ENCODE measurements at places on chromosomes 13 and 19.

DNA sequence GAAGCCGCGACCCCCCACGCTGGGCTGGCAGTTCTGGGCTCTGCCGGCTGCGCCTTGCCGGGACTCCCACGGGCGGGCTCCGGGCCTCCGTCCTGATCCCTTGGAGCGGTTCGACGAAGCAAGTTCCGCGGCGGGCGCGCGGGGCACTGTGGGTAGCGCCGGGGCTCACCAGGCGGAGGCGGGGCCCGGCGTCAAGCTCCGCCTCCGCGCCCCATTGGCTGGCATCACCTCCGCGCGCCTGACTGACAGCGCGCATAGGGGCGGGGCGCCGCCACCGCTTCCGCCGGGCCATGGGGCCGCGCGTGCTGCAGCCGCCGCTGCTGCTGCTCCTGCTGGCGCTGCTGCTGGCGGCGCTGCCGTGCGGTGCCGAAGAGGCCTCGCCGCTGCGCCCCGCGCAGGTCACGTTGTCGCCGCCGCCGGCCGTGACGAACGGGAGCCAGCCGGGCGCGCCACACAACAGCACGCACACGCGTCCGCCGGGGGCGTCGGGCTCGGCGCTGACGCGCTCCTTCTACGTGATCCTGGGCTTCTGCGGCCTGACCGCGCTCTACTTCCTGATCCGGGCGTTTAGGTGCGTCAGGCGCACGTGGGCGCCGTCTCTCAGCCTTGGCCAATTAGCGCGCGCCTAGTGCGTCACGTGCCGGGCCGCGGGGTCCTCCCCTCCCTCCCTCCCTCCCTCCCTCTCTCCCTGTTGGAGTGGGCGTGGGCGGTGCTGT is at the start of gene FAM174C:
FAM174C (plus strand) TSS at position 271 of the 716 bp plus-strand sequence; CDS start at position 291, 20 bp downstream.
- peak; percentile 94 for DNase-seq

GRCh38 chr13:27001705-27002104 is 169.9 kb downstream of the USP12 start:
- DNase-seq: no peak

DNA sequence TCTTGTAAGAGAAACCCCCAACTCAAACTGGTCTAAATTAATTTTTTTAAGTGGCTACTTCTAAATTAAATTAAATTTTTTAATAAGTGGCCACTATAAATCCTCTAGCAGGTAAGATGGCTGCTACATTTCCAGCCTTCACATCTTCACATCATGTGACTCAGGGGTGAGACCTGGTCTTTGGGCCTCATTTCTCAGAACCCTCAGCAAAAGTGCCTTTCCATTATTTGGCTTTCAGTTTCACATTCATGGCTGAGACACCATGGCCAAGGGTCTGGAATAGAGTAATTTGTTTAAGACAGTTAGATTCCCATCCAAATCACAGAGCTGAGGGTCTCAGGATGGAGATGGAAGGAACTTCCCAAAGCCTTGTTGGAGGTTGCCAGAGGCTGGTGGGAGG is 47.5 kb downstream of the DCT start:
- no peak for DNase-seq

DNA sequence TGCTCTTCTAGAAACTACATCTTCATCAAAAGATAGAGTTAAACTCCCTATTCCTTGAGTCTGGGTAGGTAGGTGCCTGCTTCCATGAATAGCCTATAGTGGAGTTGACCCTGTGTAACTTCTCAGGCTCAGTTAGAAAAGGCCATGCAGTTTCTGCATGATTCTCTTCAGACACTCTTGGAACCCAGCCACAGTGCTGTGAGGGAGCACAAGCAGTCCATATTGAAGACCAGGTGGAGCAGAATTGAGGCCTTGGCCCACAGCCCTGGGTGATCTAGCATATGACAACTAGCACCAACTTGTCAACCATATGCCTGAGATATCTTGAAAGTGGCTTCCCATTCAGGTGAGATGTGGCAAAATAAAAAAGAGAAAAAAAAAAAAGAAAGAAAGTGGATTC is 10.3 kb upstream of the PAN3 start:
- no peak for DNase-seq

DNA sequence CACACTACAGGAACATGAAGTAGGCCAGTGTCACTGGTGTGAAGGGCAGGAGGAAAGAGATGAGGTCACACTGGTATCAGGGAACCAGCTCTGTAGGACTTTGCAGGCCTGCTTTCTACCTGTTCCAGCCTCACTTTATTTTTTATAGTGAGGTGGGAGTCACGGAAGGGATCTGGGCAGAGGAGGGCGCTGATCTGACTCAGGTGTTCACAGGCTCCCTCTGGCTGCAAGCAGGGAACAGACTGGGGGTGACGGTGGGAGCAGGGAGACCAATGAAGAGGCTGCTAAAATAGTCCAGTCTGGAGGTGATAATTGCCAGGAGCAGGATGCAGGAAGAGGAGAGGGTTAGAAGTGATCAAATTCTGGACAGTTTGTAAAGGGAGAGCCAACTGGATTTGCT is 2.8 kb downstream of the THAP8 start:
- DNase-seq: no peak

- no peak for DNase-seq
Measured at GRCh38 chr19:38478273-38478971, 44.9 kb downstream of the RYR1 start.

DNA sequence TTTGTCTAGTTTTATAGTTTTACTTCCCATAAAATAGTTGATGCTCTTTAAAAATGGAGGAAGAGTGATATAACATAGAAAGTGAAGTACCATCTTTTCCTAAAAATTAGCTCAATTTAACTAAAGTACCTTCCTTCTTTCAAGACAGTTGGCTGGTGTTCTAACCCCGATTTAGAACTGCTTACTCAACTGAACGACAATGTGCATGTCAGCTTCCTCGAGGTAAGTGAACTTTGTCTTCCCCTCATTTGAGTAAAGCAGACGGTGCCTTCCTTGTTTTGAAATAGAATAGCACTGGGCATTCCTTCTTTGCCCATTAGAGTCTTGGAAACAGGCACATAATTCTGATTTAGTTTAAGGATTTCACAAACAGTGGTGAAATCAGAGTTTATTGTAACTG is 1519.2 kb downstream of the EFNB2 start:
- no peak for DNase-seq

DNA sequence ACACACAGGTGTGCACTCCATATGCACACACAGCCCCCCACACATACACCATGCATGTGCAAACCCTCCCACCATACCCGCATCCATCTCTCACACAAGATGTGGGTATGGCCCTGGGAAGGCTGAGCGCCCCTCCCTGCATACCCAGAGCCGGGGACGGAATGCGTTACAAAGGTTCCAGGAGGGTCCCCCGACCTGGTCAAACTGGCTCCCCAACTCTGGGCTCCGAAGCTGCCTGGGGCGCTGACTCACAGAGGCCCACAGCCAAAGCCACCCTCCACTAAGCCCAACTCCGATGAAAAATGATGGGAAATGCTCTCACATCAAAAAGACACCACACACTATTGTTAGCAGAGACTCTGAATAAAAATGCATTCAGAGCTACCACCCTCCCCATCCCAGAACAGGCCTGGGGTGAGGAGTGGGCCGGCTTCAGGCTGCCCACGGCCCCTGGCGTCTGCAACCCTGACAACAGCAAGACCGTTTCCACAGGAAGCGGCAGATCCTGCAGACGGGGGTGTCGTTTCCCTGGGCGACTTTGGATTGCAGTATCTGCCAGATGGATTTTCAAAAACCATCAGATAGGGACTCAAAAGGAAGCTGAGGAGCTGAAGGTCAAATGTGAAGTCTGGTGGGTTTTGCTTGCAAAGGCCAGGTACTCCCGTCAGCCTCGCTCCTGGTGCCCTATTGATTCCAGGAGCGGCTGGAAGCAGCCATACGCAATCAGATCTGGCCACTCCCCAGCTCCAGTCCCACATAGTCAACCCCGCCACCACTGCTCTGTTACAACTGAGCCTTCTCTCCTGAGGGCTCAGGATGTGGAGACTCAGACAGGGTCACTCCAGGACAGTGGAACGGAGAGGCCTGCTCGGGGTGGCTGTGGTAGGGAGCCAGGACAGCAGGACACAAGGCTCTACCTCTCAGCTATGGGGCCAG is 14.3 kb downstream of the PEPD start:
- DNase-seq: no peak

DNA sequence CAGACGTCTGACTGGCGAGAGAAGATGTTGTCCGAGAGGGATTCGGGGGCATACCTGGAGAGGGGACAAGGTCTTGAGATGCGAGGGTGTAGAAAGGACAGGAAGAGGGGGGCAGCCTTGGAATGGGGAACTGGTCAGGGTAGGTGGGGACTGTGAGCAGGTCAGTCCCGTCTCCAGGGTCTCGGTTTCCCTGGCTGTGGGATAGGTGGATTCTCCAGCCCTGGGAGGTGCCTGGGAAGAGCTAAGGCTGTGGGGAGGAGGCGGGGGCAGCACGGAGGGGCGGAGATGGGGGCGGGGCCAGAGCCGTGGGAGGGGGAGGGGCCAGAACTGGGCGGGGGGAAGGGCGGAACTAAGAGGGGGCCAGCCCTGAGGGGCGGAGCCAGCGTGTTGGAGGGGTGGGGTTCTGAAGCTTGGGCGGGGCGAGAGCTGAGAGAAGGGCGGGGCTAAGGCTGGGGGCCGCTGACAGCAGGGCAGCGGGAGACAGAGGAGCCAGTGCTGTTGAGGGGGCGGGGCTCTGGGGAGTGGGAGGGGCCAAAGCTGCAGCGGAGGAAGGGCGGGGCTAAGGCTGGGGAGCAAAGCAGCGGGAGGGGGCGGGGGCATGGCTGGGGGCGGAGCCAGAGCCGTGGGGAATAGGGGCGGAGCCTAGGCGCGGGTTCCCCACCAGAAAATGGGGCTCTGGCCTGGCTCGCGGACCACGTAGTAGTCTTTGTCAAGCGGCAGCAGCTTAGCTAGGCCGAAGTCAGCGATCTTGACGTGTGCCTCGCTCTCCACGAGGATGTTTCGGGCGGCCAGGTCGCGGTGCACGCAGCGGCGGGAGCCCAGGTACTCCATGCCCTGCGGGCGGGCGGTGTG is 9.5 kb upstream of the INSL3 start:
- no peak for DNase-seq

All from activated T-helper 1 cell treated with Interleukin-2 at 50 U/mL for 16 hours (primary cell).